ENCODE measurements at places on chromosomes 3 and 15.

DNA sequence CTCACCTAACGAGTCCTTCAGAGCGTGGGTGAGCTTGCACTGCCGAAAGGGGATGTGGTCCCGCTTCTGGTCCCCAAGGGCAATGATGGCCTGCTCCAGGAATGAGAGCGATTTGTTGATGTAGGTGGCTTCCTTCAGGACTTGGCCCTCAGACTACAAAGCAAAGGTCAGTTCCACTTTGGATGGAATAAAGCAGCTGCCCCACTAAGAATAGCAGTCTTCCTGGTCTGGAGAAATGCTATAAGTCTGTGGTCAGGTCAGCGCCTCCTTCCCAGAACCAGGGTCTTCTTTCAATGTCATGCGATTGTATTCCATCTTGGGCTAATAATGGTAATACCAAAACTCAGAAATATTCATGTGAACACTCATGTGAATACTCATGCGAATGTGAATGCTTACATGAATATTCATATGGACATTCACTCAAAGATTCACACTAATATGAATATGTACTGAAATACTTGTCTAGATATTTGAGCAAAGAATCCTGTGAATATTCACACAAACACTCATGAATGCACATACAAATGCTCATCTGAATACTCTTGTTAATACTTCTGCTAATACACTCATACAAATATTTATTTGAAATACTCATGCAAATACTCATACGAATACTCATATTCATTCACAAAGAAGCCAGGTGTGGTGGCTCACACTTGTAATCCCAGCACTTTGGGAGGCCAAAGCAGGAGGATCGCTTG lies 16.7 kb downstream of the KIF9 start:
- DNase-seq: no peak

GRCh38 chr3:47016934-47017435 lies 37.5 kb downstream of the NBEAL2 start:
- DNase-seq: no peak

DNA sequence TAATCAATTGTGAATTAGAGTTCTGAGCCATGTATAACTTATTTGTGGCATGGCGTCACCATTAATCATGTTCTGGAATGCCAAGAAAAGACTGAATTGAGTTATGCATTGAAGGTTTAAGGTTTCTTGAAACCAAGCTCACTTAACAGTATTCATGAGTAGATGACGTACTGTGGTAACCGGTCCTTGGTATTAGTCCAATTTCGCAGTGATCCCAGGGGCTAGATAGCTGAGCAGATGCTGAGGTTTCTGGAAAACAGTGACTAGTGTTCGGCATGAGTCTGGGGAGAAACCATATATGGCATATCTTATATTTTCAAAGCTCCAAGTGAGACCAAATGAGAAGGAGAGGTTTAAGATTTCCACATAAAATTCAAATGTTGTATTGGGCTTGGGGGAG lies 218.3 kb upstream of the LYSMD4 start:
- no peak for DNase-seq

GRCh38 chr3:70096376-70097066 lies 97.0 kb downstream of the SAMMSON start:
- DNase-seq: no peak

DNA sequence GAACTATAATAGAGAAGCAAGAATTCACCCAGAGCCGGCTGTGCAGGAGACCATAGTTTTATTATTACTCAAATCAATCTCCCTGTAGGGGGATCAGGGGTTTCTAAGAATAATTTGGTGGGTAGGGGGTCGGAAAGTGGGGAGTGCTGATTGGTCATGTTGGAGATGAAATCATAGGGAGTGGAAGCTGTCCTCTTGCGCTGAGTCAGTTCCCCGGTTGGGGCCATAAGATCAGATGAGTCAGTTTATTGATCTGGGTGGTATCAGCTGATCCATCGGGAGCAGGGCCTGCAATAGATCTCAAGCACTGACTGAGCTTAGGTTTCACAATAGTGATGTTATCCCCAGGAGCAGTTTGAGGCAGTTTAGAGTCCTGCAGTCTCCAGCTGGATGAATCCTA lies 97.0 kb upstream of the SNRPN start:
- no peak for DNase-seq

DNA sequence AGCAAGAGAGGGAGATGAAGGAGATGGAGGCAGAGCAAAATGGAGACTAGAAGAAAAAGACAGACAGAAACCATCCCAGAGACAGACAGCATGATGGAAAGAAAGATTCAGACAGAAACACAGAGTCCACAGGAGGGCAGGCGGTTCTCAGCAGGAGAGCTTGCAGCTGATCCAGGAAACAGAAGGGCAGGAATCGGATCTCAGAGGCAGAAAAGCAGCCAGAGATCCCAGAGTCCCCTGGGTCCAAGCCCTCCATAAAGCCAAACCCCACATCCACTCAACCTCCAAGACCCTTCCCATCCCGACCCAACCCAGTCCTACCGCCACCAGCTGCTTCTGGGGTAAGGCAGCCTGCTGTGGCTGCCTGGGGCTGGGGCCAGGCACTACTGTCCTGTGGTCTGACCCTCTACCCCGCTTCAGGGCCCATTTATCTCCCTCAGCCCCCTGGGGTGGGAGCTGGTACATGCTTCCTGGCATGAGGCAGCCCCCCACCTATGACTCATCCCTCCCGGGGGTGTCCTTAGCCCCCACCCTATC lies at the start of gene UCN2:
Gene UCN2, minus strand, starts transcription at position 400 of the 537 bp plus-strand sequence. CDS start 657 bp downstream, outside the sequence.
- no peak for DNase-seq

DNA sequence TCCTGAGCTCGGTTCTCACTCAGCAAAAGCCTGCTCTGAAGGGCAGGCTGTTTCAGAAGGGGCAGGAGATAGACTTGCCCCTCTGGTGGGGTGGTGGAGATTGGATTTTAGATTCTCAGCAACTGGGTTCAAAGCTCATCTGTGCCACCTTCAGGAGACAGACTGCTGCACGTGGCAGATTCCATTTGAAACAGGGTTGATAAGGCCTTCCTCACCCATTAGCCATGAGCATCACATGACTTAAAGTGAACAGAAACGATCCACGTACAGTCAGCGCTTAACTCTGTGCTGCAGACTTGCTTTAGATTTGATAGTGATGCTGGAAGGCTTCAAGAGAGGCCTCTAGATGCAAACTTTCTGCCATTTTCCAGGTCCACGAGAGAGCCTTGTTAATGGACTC lies 35.0 kb upstream of the MGLL start:
- no peak for DNase-seq

DNA sequence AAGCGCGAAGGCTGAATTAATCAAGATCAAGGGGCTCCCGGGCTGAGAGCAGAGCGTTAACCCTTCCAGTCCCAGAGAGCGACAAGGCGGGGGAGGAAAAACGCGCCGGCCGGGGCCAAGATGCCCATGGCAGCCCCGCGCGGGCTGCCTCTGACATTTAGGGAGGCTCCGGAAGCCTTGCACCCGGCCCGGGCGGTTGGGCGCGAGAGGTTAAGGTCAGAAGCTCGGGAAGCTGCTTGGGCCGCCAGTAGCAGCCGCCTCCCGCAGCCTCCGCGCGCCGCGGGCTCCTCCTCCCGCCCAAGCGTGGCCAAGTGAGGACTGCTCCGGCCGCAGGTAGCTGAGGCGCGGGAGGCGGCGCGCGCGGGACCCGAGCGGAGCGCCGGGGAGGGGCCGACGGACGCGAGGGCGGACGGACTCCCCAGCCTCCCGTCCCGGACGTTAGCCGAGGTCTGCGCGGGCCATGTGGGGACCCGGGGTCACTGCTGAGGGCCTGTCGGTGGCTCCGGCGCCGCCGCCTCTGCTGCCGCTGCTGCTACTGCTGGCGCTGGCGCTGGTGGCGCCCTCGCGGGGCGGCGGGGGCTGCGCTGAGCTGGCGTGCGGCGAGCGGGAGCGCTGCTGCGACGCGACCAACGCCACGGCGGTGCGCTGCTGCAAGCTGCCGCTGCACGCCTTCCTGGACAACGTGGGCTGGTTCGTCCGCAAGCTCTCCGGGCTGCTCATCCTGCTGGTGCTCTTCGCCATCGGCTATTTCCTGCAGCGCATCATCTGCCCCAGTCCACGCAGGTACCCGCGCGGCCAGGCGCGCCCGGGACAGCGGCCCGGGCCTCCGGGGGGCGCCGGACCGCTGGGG lies at the start of gene C3orf80:
Gene C3orf80, plus strand, starts transcription at position 247 of the 850 bp plus-strand sequence. Its CDS starts 214 bp downstream, at position 461.
- DNase-seq: peak; percentile 85

- DNase-seq: no peak
Measured at GRCh38 chr3:166837535-166837934, 542.6 kb downstream of the ZBBX start.

GRCh38 chr3:197520311-197521276 lies 35.2 kb downstream of the BDH1 start:
- peak; percentile 58 for DNase-seq

- DNase-seq: no peak
Measured at GRCh38 chr15:93210995-93211394, 122.0 kb upstream of the RGMA start.

DNA sequence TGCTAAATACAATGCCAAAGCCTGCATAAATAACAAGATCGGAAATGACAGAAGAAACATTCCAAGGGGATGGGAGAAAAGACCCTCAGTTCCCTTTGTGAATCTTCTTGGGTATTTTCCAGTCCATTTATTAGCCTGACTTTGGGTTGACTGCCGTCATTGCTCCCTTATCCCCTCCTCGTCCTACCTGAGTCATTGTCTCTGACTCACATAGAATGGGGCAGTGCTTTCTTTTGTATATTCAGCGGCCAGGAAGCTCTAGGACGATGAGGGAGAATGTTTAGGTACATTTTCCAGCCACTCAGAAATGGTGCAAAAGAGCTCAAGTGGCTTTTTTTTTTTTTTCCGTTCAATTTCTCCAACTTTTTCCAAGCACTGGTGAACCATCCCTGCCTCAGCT lies 71.6 kb downstream of the KAT2B start:
- DNase-seq: no peak
